Astrocyte of the cerebellum (primary cell): ENCODE measurements at places on chromosomes 5 and 9.

GRCh38 chr5:174999581-174999980 is 275.2 kb downstream of the MSX2 start:
- DNase-seq: no peak

GRCh38 chr9:131253891-131254491 is 22.3 kb downstream of the FAM78A start:
- DNase-seq: peak; percentile 58

DNA sequence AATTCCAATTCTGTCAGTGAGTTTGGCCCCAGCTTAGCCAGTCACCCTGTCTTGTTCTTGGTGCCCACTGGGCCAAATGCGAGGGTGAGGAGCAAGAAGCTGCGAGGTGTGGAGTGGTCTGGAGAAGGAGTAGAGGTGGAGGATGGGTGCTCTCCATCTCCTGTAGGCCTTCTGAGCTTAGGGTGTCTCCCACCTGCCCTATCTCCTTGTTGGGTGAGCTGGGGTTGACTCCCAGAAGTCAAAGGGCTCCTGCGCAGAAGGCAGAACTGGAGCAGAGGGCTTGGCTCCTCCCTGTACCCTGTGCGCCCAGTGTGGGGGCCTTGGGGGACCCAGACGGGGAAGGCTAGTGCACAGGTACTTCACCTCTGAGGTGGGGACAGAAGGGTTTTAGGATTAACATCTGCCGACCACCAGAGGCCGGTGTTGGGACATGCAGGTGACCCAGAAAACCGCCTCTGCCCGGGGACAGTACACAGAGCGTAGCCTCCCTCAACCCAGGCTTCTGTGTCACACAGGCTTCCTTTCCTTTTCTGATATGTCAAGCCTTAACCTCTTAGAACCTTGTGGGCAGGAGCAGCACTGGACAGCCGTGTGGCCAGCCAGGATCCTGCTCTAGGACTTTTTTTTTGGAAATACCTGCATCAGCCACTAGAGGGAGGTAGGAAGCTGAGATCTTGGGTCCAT is 16.9 kb downstream of the IL5 start:
- DNase-seq: peak; percentile 29

- no peak for DNase-seq
These were observed 10.9 kb upstream of the NDFIP1 start for GRCh38 chr5:142097681-142098080.

GRCh38 chr5:95973793-95974325 is 12.2 kb upstream of the ELL2 start:
- DNase-seq: no peak

- DNase-seq: no peak
These were observed 142.1 kb downstream of the LIFR start for GRCh38 chr5:38414348-38414747.

DNA sequence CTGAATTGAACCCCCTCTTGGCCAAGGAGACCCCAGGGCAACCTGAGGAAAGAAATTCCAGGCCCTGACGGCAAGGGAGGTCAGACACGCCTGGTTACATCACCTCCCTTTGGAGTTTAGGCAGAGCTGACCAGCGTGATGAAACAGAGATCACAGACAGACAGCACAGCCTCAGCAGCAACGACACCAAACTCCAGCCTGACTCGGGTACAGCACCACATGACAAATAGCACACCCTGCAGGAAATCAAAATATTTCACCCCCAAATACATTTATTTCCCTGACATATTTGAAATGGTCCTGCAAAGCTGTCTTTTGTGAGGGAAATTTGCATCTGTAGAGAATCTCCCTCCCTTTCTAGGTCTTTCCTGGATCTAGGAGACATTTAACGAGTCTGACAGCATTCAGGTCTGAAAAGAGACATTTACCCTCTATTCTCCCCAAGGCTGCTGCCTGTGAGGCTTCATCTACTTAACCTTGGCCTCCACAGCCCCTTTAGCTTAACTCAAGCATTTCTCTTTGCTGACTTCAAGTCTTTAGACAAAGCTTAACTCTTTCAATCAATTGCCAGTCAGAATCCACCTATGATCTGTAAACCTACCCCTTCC is 2.6 kb downstream of the QSOX2 start:
- no peak for DNase-seq

- no peak for DNase-seq
These were observed 113.4 kb upstream of the CNTLN start for GRCh38 chr9:17021387-17021970.

GRCh38 chr9:133576875-133577736 is 32.1 kb downstream of the FAM163B start:
- DNase-seq: no peak

DNA sequence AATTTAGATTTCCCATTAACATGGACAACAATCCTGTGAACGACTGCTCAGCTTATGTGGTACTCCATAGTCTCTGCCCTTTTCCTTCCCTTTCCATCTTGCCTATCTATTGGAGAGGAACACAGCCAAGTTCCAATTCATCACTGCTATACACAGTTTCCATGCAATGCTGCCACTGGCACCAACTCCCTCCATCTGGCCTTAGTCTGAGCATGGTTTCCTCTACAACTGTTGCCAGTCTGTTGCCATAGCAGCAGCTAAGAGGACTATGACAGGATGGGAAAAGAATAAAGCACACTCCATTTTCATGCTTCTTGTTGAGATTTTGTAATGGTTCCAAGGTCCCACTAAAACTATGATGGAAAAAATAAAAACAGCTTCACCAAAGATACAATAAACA is 189.0 kb downstream of the HCN1 start:
- DNase-seq: no peak

- no peak for DNase-seq
These were observed 286.3 kb downstream of the DNAH5 start for GRCh38 chr5:13658152-13658551.

DNA sequence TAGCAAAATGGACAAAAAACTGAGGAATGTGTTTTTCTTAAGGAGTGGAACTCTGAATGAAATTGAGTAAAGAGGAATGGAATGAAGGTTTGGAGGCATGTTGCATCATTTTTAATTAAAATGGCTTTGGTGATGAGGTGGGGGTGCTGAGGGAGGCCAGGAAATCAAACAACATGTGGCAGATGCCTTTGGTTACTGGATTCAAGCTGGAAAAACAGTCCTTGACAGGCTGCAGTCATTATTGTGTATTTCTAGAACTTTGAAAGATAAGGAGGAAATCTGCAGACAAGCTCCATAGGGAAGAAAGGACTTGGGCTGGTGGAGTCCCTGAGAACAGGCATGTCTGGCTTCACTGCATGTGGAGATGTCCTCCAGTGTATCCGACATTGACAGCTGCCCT is 203.5 kb upstream of the HAPLN1 start:
- DNase-seq: peak; percentile 69

- DNase-seq: no peak
These were observed 22.4 kb upstream of the ANGPTL2 start for GRCh38 chr9:127144670-127145445.

- DNase-seq: no peak
These were observed 97.5 kb downstream of the INIP start for GRCh38 chr9:112620388-112620787.

- DNase-seq: no peak
These were observed 45.0 kb upstream of the PRSS3 start for GRCh38 chr9:33750307-33750838.

- no peak for DNase-seq
These were observed 627.6 kb upstream of the SGCD start for GRCh38 chr5:155699385-155699784.

- no peak for DNase-seq
These were observed 9.3 kb downstream of the SLC27A6 start for GRCh38 chr5:128974567-128974966.

DNA sequence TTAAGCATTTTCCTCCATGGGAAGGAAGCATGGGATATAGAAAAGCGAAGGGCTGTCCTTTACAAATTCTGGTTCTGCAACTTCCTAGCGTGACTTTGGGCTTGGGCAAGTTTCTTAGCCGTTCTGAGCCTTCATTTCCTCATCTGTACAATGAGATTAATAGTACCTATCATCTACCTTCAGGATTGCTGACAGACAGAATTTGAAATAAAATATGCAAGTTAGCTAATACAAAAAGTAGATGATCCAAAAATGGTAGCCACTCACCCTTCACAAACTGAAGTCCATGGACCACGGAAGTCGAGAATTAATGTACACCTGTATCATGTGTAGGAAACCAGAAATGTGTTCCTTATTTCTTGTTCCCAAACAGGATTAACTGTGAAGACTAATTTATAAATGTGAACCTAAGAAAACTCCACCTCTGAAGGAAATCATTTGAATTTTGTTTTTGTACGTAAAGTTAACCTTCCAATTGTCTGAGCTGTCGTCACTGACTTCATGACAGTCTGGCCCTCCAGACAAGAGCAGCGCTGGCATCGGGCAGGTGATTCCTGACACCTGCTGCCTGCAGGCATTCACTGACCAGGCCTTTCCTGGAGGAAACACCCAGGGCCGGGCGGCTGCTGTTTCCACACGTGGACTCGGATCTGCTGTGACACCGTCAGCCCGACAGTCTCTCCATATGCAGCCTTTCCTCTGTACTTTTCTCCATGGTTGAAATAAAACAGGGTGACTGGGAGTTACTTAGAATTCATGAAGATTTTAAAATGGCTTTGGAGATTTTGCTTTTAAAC is 63.4 kb downstream of the PSMB7 start:
- DNase-seq: no peak

DNA sequence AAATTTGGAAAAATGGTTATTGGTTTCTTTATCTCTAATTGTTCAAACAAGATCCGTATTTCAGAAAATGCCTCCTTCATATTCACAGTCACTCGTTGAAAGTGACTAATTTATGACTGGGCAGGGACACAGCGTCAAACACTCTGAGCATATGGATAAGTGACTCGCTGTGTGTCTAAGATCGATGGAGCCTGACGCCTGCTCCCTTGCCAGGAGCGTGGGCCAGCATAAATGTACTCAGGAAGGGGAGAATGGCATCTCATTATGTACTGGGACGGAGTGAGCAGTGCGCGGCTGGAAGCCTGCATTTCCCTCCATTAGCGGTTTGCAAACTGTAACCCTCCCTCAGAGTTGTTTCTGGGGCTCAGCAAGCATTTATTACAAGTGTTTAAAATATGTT is 79.8 kb upstream of the CAST start:
- peak; percentile 47 for DNase-seq

DNA sequence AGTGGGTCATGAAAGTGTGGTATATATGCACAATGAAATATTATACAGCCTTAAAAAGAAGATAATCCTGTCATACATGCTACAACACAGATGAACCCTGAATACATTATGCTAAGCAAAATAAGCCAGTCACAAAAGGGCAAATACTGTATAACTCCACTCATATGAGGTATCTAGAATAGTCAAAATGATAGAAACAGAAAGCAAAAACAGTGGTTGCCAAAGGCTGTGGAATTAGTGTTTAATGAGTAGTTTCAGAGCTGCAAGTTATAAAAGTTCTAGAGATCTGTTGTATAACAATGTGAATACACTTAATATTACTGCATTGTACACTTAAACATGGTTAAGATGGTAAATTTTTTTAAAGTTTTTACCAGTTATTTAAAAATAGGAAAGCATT is 135.0 kb downstream of the OXCT1 start:
- DNase-seq: no peak

DNA sequence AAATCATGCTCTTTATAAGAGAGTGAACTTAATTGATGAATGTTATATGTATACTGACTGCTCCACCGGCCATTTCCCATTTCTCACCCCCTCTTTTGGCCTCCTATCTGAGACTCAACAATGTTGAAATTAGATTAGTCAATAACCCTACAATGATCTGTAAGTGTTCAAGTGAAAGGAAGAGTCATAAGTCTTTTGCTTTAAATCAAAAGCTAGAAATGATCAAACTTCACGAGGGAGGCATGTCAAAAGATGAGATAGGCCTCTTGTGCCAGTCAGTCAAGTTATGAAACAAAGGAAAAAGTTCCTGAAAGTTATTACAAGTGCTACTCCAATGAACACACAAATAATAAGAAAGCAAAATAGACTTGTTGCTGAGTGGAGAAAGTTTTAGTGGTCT is 83.1 kb downstream of the NLN start:
- DNase-seq: no peak
